HAP-1 (cell line): ENCODE measurements at places on chromosomes 4 and X.
A peak's percentile ranks its signal among the peaks of the same experiment; 100 is the strongest.

DNA sequence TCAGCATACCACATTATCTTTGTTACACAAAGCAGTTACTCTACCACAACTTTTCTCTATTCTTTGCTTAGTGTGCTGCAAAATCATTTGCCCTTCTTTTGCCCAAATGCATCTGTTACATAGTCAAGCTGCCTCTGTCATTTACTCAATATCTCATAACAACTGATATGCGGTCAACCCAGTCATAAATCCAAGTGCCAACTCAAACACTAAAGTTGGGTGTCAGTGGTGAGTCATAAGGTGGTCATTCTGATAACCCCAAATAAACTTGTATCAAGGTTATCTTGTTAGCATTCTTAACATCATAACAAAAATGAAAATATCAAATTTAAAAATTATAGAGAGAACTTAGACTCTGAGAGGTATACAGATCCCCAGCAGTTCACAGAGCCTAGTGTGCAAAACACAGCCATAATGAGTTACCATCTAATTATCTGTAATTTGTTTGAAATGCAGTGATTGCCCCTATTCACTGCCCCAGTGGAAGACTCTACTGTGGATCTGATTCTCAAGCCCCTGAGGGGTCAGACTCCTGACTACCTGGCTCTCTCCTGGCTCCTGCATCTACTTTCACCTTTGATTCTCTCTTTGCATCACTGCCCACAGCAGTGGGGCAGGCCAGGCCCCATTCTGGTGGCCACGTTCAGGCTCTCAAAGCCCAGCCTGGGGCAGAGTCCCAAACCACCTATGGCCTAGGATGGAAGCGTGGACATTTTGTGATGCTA, 29.2 kb downstream of the TBC1D9 start:
- DNase-seq: peak; percentile 56

- DNase-seq: no peak
Measured at GRCh38 chrX:113390531-113390930, 549.9 kb upstream of the AMOT start.

- DNase-seq: no peak
Measured at GRCh38 chr4:82247171-82247570, 126.6 kb downstream of the HNRNPD start.

DNA sequence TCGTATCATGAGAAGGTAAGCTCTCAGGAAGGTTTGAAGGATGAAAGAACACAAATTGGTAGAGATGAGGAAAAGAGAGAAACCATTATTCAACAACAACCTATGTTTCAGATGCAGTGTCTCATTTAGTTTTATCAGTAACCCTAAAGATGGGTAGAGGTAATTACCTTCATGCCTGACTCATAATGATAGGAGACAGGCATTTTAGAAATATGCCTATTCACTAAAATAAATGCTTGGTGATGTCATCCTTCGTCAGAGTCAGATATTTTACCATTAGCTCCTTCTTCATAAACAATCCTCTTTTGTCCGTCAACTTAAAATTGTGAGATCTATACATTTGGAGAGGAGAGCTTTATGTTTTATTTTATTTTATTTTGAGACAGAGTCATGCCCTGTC, 21.5 kb upstream of the RNF150 start:
- DNase-seq: no peak

- peak; percentile 51 for DNase-seq
Measured at GRCh38 chrX:24838629-24839028, 144.9 kb downstream of the POLA1 start.
